ENCODE measurements at places on chromosomes 2 and 18.

DNA sequence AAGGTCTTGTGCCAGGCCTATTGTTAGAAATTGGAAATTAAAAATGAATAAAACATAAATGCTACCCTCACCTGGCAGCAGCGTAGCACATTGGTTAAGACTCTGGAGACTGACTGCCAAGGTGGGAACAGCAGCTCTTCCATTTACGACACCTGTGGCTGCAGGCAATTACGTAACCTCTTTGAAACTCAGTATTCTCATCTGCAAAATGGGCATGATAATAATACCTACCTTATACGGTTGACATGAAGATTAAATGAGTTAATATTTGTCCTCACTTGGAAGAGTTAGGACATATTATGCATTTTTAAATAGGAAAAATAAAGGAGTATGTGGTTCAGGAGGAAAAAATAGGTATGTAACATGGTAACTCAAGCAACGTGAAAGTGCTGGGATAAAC lies 279.3 kb upstream of the NCKAP5 start:
- no peak for DNase-seq

- no peak for DNase-seq
These were observed 4.9 kb downstream of the ALPK2 start for GRCh38 chr18:58624011-58624410.

- DNase-seq, result no peak
These were observed 8.8 kb downstream of the TXNDC2 start for GRCh38 chr18:9894454-9895068.

GRCh38 chr2:105487142-105488069 lies 88.6 kb upstream of the FHL2 start:
- DNase-seq, result no peak

DNA sequence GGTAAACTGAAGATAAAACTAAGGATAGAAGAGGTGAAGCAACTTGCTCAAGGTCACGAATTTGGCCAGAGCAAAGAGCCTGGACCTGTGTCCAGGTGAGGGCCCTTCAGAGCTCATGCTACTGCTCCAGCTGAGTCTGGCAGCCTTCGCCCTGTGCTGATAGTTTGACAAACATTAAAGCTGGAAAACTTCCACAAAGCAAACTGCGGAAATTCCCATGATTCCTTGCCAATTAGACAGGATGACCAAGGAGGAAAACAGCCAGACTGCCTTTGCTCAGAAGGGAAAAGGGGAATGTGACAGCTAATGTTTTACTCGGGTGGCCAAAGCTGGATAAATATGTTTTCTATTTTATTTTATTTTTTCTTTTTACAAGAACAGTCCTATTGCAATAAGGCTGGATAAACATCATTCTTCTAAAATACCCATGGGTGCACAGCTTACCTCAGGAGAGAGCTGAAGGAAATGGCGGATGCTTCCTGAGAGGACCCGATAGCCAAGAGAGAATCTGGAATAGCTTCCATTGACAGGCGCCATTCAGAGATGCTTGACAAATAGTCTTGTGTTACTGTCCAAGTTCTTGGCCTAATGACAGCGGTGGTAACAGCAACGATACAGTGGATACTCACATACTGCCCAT lies 5.3 kb upstream of the CTAGE1 start:
- no peak for DNase-seq

DNA sequence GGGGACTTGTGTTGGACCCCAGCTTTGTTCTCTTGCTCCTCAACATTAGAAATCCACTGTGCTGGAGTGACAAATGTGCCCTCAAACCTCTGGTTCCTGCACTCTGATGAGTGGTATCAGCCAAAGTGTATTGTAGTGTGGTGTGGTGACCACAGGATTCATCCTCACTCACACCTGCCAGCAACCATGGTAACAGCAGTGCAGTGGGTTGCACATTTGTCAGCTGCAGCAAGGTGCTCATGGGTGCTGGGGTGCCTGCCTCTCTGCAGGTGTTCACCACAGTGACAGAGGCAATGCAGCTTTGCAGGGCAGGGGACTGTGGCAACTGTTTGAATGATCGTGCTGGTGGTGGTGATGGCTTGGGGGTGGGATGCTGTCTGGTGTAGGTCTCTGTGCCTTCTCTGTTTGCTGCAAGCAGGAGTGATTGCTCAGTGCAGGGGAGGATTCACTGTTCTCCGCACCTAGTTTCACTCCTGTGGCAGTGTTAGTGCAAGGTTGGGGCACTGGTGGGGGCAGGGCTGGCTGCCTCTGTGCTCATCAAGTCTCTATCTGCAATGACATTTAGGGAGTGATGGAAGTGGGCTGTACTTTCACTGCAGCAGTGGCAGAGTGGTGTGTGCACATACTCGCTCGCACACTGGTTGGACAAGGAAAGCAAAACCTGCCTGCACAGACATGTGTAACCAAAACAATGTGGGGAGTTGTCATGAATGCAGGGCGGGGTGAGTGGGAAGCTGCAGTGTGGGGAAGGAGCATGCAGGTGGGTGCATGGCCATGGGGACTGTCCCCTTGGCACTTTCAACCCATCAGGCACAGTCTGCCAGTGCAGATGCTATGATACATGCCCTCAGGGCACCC lies 301.1 kb downstream of the PIK3C3 start:
- DNase-seq, result no peak

- no peak for DNase-seq
These were observed 268.8 kb downstream of the ARHGAP15 start for GRCh38 chr2:143397884-143398614.

DNA sequence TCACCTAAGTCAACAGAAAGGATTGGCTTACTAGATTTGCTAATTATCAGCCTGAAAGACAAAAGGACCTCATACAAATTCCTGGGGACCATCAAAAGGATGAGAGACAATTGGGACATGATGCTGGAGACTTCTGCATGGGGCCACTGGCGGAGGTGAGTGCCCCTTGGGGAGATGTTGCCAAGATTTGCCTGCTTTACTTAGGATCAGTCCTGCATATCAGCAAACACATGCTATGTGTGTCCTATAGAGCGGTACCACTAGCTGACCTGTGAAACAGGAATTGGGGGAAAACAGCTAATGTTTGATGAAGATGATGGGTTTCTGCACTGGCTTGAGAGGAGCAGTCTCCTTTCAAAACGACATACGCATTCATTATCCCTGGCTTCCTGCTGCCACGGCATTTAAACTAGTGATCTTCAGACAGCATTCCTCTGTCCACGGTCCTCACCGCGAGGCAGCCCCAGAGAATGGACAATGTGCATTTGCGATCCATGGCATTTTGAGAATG lies 104.2 kb downstream of the TGIF1 start:
- no peak for DNase-seq

DNA sequence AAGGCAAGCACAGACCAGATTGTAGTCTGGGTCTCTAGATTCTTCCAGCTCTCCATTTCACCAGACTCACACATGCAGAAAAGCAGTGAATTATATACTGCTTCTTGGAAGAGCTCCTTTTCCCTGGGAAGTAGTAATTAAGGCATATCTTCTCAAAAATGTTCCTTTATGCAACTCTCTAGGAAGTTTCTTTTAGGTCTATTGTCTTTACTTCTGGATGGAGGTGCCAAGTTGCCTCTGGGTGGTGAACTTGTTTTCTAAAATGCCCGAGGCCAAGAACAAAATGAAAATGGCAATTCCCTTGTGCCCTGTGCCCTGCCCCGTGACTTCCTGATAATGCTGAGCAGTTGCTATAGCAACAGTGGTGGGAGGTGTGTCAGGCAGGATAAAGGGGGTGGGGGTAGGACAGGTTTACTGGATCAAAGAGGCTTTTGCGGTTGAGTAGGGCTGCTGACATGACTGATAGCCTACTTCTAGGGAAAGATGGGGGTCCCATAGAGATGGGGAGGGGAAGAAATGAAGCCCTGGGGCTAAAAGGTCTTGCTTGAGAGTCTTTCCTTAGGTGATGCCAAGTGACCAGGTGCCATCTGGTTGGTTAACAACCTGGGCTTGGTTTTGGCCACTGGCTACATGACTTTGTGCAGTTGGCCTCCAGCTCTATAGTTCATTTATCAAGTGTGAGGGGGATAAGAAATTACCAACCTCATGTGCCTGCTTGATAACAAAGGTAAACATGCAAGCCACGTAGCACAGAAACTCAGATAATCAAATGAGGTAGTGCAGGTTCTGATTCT lies 11.8 kb downstream of the IGFBP2 start:
- DNase-seq, result no peak

GRCh38 chr2:59888015-59888414 lies 665.4 kb downstream of the BCL11A start:
- DNase-seq, result peak; percentile 40

DNA sequence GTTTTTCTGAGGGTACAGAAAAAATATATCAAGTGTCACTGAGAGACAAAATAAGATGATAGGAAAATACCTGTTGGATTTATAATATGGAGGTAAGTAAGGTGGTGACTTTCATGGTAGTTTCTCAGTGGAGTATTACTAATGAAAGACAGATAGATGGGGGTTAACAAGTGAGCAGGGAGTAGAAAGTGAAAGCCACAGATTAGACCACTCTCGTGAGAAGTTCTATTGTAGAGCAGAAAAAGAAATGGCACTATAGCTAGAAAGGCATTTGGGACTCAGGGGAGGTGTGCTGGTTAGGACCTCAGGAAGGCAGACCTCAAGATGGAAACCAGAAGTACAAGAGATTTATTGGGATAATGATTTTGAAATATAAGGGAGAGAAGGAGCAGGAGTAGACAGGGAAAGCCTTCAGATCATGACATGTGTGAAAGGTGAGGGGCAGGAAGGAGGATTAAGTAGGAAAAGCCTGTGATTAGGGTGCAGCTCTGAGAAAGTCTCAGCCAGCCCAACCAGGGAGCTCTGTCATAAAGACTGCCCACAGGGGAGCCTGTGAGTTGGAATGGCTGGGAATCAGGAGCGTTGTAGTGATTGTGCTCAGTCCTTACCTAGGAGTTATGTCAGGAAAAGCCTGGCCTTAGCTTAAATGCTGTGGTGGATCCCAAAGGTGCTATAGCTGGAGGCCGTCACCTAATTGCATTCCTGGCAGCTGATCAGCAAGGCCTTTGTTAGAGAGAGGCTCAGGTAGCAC lies 198.1 kb downstream of the IKZF2 start:
- no peak for DNase-seq

- DNase-seq, result no peak
These were observed 61.6 kb upstream of the RAB27B start for GRCh38 chr18:54766634-54767033.

DNA sequence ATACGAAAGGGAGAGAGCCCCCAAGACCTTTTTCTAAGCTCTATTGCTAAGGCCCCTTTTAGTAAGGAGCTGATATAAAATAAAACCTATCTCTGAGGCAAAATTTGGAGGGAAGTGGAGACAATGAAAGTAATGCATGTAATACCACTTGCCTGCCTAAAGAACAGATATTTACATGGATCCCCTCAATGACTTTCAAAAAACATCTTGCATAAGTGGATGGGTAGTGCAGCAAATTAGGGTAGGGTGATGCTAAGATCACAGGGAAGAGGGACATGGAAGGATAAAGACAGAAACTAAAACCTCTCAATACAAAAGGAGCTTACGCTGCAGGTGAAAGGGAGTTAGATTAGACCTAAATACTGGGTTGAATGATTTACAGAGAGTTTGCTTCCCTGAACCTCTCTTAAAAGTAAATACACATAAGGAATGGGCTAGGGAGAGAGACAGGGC lies 1.1 kb downstream of the ZNF513 start:
- DNase-seq, result no peak

DNA sequence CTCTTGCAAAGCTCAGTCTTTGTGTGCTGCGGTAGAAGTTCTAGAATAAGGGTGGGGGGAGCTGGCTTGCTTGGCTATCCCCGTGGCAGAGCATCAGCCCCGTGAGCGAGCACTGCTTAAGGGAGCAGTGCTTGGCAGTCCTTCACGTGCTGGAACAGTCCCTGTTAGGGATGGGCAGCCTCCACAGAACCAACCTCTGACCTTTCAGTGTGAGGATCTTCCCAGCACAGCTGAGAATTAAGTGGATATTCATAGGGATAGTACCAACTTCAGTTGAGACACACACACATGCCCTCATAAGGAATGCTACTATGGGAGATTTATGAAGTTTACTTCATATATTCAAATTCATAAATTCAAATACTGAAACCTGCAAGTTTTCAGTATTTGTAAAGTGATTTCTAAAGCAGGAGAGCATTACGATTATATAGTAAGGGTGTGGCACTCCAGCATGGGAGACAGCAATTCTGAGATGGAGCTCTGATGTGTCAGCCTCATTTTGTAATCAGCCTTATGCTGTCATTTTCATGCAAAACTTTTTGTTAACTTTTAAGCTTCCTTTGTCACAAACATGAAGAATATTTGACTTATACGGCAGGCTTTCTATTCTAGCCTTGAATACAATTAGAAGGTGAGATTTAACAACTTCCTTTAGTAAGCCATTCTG lies 39.5 kb downstream of the ATP9B start:
- DNase-seq, result no peak

GRCh38 chr2:177075254-177075653 lies 137.3 kb upstream of the HNRNPA3 start:
- DNase-seq, result no peak

DNA sequence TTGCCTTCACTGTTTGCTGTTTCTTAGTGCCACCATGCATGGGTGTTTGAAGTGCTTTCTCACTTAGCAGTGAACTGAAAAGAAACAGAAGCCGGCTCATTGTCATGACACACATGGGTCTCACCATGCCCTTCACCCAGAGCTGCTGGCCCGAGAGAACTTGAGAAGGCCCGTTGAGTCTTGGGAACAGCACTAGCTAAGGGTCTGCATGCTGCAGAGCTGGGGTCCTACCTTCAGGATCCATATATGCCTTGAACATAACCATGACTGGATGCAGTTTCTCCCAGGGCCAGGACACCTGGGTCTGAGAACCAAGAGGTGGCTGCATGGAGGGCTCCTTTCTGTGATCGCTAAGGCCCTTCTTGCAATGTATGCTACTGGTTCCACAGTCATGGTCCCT lies 245.5 kb upstream of the HS6ST1 start:
- DNase-seq, result no peak
